ENCODE measurements at places on chromosomes 12 and 14.

GRCh38 chr12:20011200-20011599 is 357.1 kb upstream of the PDE3A start:
- DNase-seq = peak; percentile 56

GRCh38 chr14:88241810-88242209 is 81.3 kb downstream of the KCNK10 start:
- no peak for DNase-seq

- no peak for DNase-seq
These were observed 132.1 kb upstream of the PDZRN4 start for GRCh38 chr12:41055875-41056577.

- DNase-seq = no peak
These were observed 671.8 kb downstream of the RPS29 start for GRCh38 chr14:48914382-48914781.
